ENCODE measurements at places on chromosomes 5 and 9.

DNA sequence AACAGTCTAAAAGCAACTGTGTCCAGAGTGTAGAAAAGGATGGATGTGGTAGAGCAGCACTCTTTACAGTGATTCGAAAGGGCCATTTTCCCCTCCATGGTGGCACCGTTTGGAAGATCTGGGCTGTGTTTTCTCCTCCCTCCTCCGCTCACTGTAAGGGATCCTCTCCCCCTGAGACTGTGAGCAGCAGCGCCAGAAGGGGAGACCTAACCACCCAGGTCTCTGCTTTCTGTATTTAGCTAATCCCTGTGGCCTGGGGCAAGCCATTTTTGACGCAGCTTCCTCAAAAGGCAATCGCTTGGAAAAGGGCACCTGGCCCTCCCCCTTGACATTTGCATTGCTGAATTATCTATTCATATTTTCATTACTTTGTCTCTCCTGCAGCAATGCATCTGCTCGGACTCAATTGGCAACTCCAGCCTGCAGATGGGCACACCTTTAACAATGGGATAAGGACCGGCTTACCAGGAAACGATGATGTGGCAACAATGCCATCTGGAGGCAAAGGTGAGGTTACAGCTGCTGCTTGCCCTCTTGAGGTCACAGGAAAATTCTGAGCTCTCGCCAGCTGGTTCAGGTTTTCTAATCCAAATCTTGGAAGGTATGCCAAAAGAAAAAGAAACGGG is 244.3 kb upstream of the WWC1 start:
- DNase-seq: no peak

GRCh38 chr9:17802249-17802857 is 223.5 kb downstream of the SH3GL2 start:
- no peak for DNase-seq

GRCh38 chr9:107480386-107480789 is 9.2 kb downstream of the KLF4 start:
- peak; percentile 12 for DNase-seq

GRCh38 chr5:139088024-139088423 is 110.1 kb downstream of the SIL1 start:
- DNase-seq: no peak

DNA sequence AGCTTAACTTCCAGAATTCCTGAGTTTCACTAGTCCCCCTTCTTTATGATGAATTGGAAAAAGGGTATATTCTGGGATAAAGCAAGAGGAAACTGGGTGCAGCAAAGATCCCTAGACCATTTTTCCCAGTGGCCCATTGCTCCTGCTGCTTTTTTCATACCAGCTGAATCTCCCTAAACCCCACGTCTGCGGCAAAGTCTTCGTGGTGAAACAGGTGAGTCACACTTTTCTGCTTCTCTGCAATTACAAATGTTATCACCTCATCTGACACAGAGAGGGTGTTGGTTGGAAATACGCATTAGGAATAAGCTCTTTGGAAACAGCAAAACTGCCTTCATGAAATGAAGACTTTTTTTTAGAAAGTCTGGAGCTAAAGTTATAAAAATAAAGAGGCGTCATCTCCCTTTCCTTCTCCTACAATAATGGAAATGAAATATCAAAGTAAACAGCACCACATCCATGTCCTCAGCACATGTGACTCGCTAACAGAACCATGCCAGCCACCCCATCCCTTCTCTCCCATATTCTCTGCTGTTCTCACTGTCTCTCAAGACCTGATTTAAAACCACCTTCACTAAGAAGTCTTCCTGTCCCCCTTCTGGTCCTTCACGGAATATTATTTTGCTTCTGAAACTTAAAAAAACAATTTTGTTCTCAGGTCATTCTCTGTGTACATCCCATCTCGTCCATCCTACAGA is 39.5 kb upstream of the GLRX start:
- no peak for DNase-seq

DNA sequence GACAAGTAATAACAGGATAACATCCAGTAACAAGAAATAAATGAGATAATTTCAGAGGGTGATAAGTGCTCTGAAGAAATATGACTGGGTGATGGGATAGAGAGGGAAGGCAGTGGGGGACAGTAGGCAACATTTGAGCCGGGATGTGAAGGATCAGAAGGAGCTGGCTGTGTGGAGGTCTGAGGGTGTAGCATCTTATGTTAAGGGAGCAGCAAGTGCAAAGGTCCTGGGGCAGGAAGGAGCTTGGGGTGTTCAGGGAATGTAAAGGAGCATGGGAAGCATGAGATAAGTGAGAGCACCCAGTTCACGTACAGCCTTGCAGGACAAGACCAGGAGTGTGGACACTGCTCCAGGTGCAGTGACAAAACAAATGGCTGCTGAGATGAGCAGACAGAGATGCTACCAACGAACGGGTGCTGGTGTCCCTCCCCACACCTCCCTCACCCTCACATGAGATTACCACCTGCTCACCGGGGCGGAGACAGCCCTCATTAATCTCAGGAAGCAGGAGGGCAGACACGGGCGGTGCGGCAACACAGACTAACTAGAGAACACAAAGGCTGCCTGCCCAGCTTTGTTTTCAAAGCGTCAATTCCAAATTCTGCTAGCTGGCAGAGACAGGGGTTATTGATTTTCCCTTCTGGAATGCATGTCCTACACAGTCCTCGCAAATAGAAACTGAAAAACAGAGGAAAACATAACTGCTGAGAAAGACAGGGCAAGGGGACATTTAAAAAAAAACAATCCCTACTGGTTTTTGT is 298.1 kb upstream of the PANK3 start:
- peak; percentile 92 for DNase-seq

DNA sequence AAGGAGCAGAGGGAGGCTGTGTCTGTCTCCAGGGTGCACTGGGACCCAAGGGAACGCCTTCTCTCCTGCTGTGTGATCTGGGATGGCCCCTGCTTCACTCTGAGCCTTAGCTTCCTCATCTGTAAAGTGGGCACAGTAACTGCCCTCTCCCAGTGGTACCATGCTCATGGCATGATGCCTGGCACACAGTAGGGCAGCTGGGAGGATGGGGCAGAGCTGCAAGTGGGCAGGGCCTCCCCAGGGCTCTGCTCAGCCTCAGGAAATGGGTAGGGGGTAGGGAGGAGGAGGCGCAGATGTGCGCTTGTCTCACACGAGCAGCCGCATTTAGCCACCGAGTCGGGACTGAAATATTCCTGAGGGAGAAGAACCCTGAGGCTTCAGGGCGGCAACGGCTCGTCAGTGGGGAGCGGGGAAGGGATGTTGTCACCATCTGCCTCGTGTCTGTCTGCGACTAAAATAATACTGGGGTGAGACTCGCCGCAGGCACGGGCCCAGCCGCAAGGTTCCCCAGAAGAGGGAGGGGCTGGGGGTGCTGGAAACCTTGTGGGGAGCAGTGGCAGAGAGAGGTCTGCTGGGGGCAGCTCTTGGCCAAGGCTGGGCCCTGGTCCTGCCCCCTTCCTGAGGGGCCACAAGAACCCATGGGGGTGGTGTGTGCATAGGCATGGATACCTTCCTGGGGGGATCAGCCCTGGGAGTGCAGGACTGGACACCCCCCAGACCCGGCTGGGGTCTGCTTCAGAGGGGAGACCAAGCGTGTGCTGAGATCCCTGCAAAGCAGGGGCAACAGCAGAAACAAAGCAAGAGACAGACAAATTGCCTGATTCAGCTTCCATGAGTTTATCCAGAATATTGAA is 55.2 kb upstream of the PSD2 start:
- no peak for DNase-seq

- DNase-seq: peak; percentile 55
Observed at GRCh38 chr9:89410641-89411350, 87.1 kb downstream of the SEMA4D start.

DNA sequence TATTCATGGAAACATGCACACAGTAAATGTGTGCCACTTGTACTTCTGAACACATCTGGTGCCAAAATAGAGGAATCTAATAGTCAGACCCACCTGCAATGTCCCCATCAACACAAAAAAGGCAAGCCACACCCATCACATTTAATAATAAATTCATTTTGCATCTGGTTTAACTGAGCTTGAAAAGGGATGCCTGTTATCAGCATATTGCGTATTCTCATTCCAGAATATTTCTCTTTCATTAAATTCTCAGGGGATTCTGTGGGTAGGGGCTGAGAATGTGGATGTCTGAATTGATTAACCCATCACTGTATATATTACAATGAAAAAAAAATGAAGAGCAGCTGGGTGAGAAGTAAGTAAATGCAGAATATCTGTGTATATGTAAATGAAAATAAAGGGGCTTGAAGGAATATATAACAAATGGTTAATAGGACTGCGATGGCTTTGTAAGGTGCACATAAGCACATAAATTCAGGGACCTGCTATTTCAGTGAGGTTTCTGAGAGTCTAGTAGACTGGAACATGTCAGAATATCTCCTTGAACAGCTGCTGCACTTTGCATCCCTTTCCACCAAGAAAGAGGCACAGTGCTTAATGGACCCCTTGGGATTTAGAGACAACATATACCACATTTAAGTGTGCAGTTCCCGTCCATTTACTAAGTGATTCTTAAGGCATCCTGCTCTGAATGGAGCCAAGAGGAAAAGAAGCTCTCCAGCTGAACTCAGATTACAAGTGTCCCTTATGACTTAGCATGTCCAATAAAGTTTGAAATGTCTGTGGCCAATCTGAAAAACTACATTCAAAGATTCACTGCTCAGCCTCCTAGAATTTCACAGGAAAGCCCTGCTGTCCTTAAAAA is 104.1 kb upstream of the NIPBL start:
- DNase-seq: no peak

DNA sequence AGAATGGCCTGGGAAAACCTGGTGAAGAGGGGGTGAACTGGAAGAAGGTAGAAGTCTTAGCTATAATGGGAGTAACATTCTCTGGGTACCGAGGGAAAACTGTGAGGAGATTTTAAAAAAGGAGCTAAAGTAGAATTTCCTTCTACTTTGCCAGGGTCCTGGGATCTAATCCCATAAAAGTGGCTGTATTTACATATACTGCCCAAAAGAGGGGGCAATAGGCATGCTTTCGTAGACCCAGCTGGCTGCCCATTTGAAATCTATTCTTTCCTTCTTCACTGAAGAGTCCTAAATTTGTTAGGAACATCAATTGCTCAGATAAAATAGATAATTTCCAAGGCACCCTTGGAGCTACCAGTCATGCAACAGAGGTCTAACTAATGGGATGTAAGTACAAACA is 159.2 kb downstream of the CDC42SE2 start:
- DNase-seq: peak; percentile 26

DNA sequence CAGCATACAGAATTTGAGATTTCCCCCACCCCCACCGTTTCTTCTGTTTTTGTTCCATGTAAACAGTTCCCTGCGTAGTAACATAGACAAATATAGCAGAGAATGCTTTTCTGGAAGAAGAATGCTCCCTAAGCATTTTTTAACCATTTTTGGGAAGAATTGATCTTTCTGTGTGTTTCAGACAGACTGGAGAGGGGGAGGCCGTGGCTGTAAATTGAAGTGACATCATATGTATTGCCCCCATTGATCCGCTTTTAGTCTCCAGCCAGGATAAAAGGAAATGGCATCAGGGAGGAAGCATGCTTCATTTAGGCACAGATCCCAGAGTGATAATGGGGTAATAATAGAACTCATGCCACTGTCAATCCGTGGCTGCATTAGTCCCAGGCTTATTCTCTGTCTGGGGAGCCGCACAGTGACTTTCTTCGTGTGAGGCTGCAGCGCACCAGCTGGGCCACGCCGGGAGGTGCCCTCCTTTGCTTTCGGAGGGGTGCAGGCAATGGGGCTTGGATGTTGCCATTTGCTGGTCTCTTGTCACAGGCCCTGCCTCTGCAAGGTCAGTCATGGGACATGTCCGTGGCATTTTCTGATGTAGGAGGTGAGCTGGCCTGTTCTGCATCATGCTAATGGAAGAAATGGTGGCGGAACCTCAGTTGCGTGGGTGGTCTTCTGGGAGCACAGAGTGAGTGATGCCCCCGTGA is 261.5 kb downstream of the FANCC start:
- DNase-seq: no peak

- DNase-seq: no peak
Observed at GRCh38 chr5:109566361-109566760, 123.4 kb upstream of the MAN2A1 start.

- DNase-seq: no peak
Observed at GRCh38 chr5:172110260-172110815, 77.7 kb downstream of the STK10 start.

DNA sequence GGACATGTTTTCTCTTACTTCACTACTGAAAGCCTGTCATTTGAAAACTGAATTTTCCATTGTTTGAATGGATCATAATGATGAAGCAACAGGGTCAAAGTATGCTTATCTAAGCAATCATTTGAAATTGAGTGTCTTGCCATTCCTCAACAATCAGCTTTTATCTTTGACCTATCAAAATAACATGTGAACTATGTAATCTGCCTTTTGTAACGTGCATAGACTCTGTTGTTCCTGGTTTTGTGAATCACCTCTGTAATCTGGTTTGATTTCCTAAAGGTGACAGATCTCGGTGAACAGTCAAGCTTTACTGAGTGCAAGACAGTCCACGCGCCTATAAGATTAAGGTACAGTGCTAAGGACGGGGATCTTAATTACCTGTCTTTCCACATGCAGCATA is 3.3 kb downstream of the MEF2C start:
- DNase-seq: no peak

GRCh38 chr9:72600671-72601070 is 79.3 kb downstream of the TMC1 start:
- DNase-seq: no peak

DNA sequence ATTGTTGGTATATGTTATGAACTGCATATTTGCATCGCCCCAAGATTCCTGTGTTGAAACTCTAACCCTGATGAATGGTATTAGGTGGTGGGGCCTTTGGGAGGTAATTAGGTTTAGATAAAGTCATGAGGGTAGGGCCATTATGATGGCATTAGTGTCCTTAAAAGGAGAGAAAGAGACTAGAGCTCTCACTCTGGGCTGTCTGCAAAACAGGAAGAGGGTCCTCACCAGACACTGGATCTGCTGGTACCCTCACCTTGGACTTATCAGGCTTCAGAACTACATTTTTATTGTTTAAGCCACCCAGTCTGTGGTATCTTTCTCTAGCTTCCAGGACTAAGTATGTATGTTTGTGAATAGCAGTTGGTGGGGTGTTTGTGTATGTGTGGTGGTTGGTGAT is 68.9 kb downstream of the MACIR start:
- no peak for DNase-seq

DNA sequence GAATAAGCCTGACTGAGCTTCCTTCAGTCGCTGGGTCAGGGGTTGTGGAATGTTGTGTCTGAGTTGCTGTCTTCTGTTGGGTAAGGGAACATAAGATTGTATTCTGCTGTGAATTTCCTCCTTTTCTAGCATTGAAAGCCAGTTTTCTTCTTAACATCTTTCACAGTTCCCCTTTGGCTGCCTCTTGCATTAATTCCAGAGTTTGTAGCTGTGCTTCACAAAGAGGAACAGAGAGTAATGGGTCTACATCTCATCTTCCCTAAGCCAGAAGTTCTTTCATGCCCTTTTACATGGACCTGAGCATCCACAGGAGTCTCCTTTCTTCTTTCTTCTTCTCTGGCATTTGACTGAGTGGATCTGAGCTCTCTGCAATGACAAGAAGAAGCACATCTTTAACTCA is 686.8 kb downstream of the KCTD16 start:
- DNase-seq: no peak
